ENCODE measurements at places on chromosomes 6 and 20.

- DNase-seq: no peak
These were observed 560.0 kb downstream of the TBC1D32 start for GRCh38 chr6:120774275-120774674.

DNA sequence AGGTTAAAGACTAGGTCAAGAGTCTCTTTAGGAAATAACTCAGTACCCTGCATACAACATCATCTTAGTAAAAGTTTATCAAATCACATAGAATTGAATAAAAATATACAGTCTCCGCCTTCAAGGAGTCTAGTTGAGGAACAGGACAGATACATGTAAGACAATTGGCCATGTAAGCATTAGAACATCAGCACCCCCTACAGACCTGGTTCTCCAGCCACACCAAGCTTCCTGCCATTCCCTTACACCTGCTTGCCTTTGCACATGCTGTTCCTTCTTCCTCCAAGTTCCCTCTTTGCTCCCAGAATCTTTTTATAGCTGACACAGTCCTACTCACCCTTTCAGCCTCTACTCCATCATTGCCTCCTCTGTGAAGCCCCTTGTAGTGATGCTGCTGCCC lies 187.8 kb upstream of the LRFN2 start:
- no peak for DNase-seq

GRCh38 chr20:9597547-9597946 lies 83.2 kb downstream of the LAMP5 start:
- no peak for DNase-seq

GRCh38 chr6:159788753-159789376 lies 537 bp downstream of the TCP1 start:
- peak; percentile 30 for DNase-seq

DNA sequence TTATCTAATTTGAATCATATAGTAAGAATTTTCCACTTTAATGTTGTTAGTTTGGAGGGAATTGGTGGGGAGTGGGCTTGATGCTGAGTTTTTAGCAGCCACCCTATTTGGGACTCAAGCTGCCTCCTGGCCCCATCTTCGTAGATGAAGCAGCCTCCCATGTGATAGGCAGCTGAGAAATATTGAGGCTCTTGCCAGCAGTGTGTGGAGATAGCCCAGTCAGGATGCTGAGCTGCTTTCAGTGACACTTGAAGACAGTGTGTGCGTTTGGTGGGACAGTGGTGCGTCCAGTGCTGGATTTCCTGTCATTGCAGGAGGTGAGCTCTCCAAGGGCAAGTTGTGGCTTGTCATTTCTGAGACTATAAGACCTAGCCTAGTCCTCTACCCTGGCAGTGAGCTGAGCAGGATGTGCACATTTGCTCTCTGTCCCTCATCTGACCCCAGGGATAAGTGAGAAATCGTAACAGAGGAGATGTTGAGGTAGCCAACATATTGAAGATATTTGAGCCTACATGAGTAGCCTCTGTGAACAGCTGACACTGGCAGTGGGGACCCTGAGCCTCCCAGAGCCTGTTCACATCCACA lies 47.9 kb upstream of the RNF8 start:
- DNase-seq: no peak

- DNase-seq: no peak
These were observed 21.9 kb downstream of the CD40 start for GRCh38 chr20:46139908-46140482.

DNA sequence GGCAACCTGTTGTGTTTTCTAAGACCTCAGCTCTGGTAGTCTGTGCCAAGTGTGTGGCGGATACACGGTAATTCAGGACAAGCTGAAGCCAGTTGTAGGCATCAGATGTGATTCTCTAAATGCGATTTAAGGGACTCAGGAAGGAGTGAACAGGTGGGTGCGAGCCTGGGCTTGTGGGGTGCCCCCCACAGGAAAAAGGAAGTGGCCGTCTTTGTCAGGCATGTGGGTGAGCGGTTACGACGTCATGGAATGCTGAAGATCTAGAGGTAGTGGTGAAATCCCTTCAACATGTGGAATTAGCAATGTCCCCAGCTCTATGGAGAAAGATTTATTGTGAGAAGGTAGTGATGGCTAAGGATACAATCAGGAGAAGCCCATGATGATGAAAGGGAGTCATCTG lies 95.1 kb upstream of the EXOC2 start:
- no peak for DNase-seq

DNA sequence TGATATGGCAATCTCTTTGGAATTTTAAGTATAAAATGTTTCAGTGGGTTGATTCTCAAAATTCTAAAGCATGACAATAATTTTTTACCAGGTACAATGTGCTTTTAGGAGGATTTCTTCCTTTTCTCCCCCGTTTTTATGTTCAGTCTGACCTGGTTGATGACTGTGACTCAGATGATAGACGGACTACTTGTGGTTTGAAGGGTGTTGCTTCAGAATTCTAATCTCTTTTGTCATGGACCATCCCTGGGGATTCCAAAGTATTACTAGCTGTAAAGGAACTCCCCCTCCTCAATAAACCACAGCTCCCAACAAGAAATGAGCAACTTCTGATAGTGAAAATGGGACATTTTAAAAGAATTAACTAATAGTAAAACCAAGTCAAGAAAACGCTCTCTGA lies 34.9 kb upstream of the TNFAIP3 start:
- DNase-seq: no peak

- DNase-seq: no peak
These were observed 157.0 kb upstream of the ENPP5 start for GRCh38 chr6:46327779-46328178.

DNA sequence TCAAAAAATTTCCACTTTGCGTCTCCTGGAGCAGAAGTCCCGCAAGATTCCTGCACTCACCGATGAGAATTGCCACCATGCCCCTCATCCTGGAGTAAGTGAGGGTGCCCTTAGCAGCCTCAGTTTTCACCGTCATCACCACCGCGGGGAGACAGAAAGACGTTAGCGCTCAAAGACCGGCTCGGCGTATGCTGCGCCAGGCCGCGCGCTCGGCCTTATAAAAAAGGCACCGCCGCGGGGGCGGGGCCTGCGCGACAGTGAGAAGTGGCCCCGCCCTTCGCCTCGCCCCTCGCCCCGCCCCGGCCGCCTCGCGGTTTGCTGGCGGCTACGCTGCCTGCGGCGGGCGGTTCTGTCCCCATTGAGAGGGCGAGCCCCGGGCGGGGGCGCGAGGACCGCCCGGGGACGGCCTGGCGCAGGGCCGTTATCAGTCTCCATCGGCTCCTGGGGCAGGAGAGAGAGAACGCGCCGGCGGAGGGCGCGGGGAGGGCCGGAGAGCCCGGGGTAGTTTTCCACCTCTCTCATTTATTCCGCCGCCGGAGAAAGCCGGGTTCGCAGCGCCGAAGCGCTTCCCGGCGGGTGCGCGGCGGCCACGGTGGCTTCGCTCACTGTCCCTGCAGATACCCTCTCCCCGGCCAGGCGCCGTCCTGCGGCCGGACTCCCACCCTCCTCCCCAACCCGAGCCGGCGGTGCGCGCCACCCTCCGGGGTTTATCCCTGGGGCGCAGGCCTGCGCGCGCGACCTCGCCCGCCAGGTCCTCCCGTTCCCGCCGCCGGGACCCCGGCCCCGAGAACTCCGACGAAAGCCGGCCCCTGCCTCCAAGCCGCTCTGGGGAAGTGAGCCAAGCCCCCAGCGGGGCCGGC lies 122.5 kb upstream of the SLC2A12 start:
- DNase-seq: peak; percentile 97

GRCh38 chr6:27280540-27281000 lies 31.5 kb downstream of the POM121L2 start:
- DNase-seq: no peak

DNA sequence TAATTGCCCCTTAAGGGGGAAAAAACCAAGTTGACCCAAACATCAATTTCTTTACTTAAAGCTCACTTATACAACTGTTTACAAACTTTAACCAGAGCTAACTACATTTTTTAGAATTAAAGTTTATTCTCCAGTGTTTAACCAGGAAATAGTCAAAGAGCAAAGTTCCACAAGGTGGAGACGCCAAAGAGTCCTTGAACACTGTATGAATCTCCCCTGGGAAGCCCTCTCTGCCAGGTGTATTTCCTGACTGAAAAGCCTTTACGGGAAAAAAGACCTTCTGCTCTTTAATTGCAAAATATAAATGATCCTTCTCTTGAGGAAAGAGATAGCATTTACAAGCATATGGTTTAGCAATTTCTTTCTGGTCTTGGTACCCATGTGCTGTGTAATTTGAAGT lies 36.2 kb downstream of the BTBD9 start:
- no peak for DNase-seq

GRCh38 chr6:20458027-20458894 lies 56.6 kb downstream of the E2F3 start:
- no peak for DNase-seq

DNA sequence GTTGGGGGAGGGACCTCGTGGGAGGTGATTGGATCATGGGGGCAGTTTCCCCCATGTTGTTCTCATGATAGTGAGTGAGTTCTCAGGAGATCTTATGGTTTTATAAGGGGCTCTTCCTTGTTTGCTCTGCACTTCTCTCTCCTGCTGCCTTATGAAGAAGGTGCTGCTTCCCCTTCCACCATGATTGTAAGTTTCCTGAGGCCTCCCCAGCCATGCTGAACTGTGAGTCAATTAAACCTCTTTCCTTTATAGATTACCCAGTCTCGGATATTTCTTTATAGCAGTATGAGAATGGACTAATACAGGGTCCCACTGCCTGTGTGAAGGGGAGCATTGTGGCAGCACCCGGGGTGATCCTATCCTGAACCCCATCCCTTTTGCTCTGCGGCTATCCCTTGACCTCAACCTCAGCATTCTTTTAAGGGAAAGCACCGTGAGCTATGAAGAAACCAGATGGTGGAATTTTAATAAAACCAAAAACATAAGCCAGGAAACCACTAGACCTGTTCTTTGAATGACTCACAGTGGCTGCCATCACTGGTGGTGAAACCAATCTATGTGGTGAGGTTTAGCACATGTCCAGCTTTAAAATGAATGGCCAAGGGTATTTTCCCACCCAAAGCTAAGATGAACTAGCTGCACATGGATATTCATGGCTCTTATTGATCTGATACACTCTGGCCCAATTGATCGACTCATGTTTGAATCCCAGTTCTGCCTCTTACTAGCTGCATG lies 62.2 kb downstream of the ZDHHC14 start:
- DNase-seq: no peak
